ENCODE measurements at places on chromosomes 13 and 19. TPM values are rescaled to one million over a fixed set of nuclear protein-coding genes. Genes with fewer than 3 reads are reported as not detected.

DNA sequence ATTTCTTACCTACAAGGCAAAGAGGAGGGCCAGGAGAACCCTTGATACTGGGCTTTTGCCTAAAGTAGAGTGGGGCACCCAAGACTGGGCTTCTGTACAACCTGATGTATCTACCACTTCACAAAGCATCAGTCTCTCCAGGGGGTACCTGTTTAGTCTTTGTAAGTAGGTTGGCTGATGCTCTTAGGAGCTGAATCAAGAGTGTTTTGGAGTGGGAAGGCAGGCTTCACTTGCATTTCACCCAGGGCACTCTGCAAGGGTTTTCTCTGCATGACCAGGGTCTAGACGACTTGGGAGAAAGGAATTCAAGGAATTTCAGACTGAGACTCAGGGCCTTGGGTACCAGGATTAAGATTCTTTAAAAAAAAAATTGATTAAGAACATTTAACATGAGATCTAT is 361.5 kb downstream of the RFC3 start:
- no peak for DNase-seq

DNA sequence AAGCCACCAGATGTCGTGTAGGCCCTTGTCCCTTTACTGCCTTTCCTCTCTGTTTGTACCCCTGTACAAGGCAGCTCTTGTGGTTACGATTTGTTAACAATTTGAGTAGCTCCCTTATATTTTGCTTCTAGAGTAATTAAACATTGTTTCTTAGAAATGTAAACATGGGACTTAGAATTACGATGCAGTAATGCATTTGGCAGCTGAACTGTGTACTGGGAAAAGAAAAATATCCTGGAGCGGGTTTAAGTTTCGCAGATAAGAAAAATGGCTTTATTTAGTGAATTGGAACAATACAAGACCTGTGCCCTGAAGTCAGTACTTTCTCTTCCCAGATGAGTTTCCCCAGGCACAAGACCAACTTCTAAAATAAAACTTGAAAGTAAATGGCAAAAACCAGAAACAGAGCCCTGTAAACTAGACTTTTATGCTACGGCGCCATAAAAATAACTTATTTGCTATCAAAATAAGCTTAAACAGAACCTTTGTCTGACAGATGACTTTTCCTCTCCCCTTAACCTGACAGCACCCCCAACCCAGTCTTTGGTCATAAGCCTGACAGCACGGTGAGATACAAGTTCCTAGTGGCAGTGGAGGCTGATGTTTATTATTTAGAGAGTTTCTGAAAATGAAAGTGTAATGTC is 63.0 kb downstream of the LRCH1 start:
- DNase-seq, result no peak

DNA sequence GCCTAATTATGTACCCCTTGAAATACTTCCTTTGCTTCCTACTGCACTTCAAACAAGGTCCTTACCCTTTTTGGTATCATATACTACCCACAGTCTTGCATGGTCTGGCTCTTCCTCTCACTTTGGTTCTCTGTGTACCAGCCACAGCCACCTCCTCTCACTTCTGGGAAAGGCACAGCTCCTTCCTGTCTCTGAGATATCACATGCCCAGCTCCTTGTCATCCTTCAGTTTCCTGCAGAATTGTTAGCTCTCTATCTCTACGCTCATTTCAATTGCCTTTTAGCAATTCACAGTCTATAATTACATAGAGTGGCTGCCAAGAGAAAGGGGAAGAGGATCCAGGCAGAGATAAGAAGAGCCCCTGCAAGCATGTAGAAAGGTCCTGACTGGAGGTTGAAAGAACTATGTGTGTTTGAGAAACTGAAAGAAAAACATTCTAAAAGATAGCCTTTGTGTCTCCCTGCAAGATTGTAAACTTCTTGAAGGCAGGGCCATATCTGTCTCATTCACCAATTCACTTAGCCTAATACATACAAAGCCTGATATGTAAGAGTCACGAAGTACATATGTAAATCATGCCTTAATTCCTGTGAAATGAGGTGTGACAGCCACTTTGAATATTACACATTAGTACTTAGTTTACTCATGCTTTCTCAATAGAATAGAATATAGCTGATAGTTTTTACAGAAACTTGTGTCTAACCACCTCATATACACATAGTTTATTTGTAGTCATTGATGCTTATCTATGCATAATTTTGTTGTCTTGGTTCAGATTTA is 933.1 kb downstream of the DIAPH3 start:
- no peak for DNase-seq

GRCh38 chr13:98327371-98328270 is 150.6 kb upstream of the RNF113B start:
- DNase-seq, result no peak

DNA sequence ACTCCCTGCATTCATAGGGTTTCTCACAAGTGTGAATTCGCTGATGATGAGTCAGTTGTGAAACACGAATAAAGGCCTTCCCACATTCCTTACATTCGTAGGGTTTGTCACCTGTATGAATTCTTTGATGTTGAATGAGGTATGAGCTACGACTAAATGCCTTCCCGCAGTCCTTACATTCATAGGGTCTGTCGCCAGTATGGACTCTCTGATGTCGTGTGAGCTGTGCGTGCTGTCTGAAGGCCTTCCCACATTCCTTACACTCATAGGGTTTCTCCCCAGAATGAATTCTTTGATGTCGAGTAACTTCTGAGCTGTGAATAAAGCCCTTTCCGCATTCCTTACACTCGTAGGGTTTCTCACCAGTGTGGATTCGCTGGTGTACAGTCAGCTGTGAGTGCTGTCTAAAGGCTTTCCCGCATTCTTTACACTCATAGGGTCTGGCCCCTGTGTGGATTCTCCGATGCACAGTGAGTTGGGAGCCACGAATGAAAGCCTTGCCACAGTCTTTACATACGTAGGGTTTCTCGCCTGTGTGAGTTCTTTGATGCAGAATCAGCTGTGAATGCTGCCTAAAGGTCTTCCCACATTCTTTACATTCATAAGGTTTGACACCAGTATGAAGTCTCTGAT is 30.5 kb upstream of the COX7A1 start:
- no peak for DNase-seq

DNA sequence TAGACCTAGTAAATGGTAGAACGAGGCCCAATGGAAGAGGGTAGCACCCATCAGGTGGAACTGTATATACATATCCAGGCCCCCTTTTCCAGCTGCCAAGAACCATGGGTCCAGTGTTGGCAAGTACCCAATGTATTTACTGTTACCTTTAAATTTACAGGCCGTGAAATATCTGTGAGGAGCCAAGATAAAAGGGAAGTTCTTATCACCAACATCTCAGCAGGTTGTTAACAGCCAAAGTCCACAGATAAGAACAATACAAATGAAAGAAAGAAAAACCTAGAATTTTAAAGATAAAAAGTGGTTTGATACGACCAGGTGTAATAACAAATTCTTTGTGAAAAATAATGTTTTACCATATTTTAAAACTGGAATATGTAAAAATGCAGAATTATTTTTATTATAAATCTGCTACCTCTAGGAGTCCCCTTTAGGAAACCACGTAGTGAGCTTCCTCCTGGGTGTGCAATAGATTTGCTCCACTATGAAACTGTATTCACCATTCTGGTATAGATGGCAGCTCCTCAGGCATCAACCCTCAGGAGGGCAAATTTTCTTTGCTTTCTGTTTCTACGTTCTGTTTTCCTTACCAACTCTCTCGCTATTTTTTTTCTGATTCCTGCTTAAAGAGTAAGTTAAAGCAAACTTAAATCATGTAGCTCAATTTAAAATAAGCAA is 292.2 kb upstream of the SLC10A2 start:
- DNase-seq, result no peak

Gene WTIP
- polyA plus RNA-seq, result 30.6 TPM

Gene SLC27A1
- polyA plus RNA-seq, result 22.2 TPM

Gene FGF21
- not detected for polyA plus RNA-seq

Gene MUC16
- 0.62 TPM for polyA plus RNA-seq

Gene NALCN
- polyA plus RNA-seq, result 1.2 TPM
